ENCODE measurements at places on chromosomes 16 and 17.

DNA sequence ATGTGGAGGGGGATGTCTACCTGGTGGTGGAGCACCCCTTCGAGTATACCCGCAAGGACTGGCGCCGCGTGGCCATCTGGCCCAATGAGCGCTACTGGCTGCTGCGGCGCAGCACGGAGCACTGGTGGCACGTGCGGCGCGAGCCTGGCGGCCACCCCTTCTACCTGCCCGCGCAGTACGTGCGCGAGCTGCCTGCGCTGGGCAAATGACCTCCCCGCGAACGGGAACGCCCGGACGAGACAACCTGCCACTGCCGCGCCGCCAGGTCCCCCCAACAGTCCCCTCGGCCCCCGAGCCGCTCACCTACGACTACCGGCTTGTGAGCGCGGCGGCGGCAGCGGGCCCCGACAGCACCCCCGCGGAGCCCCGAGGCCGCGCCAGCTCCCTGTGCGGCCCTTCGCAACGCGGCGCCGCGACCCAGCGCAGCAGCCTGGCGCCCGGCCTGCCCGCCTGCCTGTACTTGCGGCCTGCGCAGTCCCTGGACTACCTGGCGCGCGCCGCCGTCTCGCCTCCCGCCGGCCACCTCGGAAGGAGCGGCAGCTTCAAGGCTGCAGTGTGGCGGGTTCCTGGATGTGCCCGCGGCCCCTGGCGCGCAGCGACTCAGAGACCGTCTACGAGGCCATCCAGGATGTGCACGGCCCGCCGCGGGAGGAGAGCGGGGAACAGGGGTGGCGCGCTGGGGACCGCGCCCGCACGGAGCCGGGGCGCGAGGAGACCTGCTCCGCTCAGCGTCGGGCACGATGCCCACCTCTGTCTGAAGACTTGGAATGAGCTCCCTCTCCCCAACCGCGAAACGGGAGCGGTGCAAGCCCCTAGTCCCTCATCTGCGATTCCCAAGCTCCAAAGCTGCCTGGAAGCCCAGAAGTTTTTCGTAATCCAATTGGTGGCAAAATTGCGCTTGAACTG is 48.7 kb upstream of the AMZ2 start:
- no peak for DNase-seq

DNA sequence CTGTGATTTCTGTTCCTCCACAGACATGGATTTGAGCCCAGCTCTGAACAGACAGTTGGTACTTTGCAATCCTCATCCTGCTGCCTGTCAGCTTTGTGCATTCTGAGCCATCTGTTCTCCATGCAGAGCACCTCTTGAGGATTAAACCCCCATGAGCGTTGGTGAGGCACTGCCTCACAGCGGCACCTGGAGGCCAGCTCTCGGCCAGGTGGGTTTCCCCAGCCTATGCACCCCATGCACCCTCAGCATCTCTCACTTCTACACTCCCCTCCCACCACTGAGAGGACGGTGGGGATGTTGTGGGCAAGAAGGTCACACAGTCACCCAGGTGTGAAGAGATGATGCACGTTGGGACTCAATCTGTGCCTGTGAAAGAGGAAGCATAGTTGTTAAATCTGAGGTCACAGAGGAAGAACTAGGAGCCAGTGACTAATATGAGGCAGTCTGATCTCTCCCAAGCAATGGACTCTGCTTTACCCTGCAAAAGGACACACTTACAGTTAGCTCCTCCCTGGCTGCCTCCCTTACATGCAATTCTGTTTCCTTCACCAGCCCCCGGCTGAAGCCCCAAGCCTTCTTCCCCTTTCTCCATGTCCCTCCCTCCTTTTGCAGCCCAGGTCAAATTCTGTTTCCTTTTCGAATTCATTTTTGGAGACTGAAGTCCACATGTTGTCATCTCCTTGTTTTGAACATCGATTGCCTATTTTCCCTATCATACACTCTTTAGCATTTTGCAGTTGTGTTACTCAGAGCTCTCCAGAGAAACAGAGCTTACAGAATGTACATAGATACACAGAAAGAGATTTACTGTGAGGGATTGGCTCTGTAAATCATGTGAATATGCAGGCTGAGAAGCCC is 58.5 kb downstream of the HS3ST3B1 start:
- DNase-seq, result no peak

DNA sequence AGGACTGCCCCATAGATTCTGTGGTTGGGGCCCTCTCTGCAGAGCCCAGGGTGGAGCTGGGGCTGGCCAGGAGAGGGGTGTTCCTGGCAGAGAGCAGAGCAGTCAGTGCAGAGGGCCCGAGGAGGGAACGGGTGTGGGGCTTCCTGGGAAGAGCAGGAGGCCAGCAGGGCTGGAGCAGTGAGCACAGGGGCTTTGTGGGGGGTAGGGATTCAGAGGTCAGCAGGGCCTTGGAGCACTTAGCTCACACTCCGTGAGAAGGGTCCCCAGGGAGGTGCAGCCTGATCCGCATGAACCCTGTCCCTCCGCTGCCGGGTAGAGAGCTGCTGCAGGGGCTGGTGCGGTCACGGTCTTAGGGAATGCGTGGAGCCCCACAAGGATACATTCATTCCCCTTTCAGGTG is 113.0 kb upstream of the CIBAR2 start:
- DNase-seq, result no peak

DNA sequence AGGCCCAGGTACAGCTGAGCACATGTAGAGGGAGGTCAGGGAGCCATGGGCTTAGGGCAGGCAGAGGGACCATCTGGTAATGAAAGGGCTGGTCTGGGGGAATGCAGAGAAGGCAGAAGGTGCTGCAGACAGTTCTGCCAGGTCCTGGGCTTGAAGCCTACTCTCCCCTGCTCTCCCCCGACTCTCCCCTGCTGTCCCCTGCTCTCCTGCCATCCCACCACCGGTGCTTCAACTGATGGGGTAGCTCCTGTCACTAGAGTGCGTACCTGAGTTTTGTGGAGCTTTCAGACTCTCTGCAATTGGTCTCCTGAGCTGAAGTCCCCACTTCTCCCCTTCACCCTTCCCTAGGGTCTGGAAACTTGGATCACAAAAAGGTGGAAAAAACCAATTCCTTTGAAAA is 37.3 kb upstream of the PHOSPHO1 start:
- no peak for DNase-seq

DNA sequence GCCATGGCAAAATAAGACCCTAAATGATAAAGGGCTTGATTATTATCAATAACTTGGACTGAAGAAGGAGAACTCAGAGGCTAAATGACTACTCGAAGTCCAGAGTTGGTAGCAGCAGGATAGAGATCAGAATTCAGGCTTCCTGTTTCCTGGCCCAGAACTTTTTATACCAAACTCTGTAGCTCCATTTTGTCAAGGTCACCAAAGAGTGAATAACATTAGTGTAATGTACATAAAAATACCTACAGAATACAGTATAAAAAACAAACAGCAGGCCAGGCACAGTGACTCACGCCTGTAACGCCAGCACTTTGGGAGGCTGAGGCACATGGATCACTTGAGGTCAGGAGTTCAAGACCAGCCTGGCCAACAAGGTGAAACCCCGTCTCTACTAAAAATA is 79.0 kb downstream of the ARHGAP17 start:
- no peak for DNase-seq

GRCh38 chr16:48810803-48811453 is 200.9 kb upstream of the N4BP1 start:
- no peak for DNase-seq

DNA sequence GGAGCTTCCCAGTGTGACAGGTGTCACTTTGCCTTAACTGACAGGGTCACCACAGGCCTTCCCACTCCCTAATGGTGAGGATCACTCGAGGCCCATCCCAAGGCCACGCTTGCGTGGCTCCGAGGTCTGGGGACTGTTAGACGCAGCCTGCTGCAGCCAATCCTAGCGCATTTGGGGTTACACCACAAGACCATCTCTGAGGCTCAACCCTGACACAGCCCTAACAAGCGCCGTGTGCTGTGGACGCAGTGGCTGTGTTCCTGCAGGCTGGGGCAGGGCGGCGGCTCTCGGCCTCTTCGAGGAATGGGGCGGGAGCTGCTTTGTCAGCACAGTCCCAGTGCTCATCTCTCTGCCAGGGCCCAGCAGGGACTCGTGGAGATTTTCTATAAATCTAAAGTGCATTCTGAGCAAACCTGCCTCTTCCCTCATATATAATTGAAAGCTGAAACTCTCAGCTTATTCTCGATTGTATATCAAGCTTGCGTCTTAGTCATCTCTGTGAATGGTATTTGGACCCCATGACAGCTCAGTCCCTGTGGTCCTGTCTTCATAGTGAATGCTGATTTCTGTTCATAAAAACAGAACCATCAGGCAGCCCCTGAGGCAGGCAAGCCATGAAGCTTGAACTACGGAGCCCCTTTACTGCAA is 65.8 kb upstream of the CHMP6 start:
- DNase-seq, result no peak

- no peak for DNase-seq
Measured at GRCh38 chr16:12398029-12398682, 405.5 kb downstream of the CPPED1 start.

DNA sequence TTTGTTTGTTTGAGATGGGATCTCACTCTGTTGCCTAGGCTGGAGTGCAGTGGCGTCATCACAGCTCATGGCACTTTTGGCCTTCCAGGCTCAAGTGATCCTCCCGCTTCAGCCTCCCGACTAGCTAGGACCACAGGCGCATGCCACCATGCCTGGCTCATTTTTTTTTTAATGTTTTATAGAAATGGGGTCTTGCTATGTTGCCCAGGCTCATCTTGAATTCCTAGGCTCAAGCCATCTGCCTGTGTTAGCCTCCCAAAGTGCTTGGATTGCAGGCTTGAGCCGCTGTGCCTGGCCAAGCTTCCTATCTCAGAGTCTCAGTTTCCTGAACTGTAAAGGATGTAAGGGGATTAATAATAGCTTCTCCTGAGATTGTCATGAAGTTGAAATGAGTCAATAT is 8.0 kb downstream of the SBK1 start:
- no peak for DNase-seq

- no peak for DNase-seq
Measured at GRCh38 chr16:6725634-6726331, 606.9 kb upstream of the RBFOX1 start.

DNA sequence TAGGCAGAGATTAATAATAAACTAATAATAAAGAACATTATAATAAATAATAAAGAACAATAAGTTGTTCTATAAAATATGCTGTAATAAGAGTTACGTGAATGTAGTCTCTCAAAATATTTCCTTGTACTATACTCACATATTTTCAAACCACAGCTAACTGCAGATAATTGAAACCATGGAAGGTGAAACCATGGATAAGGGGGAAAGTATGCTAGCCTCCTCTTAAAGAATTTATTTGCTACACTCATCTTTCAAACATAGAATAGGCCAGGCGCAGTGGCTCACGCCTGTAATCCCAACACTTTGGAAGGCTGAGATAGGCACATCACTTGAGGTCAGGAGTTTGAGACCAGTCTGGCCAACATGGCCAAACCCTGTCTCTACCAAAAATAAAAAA is 18.5 kb downstream of the CYTH1 start:
- DNase-seq, result no peak

- DNase-seq, result no peak
Measured at GRCh38 chr17:65518256-65518655, 43.2 kb downstream of the AXIN2 start.

DNA sequence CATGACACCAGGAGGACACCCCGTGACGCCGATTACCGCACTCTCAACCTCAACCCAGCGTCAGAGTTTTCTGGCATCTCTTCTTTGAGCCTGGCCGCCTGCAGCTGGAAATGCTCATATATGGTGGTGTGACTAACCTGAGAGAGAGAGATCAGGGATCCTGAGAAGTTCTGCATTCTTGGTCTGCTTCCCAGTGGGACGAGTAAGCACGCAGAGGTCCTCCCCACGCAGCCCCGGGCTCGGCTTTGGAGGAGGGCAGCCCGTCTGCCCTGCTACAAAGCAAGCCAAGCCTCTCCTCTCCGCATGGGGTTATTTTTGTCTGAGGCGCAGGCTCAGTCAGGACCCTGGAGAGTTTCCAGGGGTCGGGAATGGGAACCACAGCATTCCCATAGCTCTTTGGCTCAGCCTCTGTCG is 16.5 kb downstream of the CRISPLD2 start:
- DNase-seq, result no peak

DNA sequence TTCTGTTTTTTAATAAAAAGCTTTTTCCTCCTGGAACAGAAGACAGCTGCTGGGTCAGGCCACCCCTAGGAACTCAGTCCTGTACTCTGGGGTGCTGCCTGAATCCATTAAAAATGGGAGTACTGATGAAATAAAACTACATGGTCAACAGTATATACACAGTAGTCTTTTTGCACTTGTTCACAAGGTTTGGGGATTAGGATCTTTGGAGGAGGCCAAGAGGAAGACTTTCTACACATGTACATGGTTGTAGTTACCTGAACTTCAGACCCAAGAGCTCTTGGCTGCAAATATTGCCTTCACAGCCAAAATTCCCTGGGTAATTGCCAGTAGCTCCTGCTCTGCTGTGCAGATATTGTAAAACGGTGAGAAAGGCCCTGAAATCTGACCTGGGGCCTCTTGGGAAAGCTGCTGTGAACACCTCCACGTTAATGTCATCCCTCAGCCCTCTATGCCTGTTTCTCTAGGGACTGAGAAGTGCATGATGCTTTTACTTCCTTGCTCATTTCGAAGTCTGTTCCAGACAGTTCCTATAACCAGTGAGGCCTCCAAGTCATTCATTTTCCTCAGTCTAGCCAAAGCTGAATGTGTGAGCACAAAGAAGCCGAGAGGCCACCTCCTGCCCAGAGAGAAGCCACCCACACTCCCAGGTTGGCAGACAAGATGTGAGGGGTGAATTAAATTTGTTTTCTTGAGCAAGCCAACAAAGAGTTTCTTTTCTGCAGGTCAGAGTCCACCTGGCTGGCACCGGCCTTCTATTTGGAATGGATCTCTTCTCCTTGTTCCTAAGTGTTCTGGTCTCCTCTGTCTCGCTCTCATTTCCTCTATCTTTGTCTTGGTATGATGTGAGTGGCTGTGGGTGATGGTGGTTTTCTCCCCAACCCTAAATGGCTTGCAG is 15.9 kb downstream of the ANKRD40 start:
- DNase-seq, result no peak

DNA sequence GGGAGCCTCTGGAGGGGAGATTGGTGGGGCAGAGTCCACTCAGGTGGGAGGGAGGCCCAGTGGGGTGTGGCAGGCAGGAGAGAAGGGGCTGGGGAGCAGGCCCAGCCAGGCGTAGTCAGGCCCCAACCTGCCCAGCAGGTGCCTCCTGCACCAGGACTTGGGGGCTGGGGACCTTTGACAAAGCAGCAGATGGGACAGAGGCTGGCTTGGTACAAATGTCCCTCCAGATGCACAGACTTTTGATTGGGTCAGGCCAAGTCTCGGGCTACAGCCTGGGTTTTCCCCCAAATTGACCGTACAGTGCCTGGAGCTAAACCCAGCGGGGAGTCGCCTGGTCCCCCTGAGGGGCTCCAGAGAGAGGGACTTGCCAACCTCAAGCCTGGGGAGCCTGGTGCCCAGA is 411 bp downstream of the GGT6 start:
- no peak for DNase-seq

DNA sequence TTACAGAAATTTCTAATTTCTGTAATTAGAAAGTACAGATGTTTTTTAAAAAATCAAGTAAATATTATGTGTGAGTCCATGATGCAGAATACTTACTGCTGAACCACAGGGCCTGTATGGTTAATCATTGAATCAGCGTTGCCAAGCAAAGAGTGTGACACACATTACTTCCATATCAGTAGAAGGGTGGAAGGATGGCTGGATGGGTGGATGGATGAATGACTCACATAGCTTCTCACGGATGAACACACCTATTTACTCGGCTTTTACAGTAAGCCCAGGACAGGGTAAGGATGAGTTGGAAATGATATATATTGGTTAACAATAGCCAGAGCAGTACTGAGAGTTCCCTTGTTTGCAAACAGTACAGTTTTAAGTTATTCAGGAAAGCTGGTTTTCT is 495.9 kb upstream of the RBFOX1 start:
- DNase-seq, result no peak

GRCh38 chr17:82234211-82235055 is 5.6 kb downstream of the SLC16A3 start:
- no peak for DNase-seq

All from hematopoietic multipotent progenitor cell treated with erythropoietin and hydrocortisone succinate and interleukin-3 and kit ligand, for 17 days (in vitro differentiated cells).